Hippocampal formation (tissue), 2 donors: ENCODE measurements at places on chromosomes 13 and 19.

- DNase-seq, result no peak
Measured at GRCh38 chr19:2727640-2727944, 6.4 kb upstream of the DIRAS1 start.

DNA sequence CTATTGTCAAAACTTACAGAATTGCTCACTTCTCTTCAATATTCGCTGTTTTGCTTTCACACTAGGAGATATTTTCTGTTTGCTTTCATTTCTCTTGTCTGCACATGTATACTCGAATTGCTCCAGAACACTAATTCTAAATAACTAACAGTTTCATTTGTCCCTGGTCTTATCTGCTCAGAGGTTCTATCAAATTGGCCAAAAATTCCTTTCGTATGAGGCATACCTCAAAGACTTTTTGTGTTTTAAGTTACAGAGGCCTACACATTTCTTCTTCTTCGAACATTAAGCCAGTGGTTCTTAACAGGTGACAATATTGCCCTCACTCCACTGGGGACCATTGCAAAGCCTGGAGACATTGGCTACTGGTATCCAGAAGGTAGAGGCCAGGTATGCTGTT lies 1314.6 kb downstream of the EFNB2 start:
- no peak for DNase-seq

- DNase-seq, result no peak
Measured at GRCh38 chr13:40181203-40181845, 485.1 kb downstream of the FOXO1 start.

DNA sequence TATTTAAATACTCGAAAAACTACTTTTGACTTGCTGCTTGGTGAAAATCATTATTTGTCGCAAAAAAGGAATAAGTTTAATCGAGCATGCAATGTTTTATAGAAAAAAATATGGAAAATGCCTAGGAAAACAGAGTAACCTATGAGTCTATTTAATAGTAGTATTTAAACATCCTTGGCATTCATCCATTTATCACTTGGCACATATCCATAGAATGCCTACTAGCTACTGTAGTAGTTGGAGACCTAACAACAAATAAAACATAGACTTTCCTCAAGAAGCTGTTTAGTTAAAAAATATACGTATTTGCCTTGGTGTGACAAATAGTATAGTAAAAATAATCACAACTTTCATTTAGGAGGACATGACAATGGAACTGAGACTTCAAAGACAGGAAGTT lies 302.1 kb downstream of the DIAPH3 start:
- no peak for DNase-seq

DNA sequence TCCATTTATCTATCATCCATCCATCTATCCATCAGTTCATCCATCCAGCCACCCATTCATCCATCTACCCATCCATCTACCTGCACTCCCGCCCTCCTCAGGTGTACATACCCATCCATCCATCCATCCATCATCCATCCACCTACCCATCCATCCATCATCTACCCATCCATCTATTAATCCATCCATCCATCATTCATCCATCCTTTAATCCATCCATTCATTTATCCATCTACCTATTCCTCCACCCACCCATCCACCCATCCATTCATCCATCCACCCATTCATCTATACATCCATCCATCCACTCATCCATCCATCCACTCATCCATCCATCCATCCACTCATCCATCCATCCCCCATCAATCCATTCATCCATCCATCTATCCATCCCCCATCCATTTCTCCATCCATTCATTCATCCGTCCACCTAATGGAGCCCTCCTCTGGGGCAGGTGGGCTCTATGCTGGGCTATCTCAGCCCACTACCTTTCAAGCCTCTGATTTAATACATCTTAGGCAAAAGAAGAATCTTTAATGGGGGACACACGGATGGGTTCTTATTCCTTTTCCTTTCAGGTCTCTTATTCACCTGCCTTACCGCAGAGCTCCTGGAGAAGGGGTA lies 178.9 kb downstream of the URI1 start:
- no peak for DNase-seq

GRCh38 chr19:35054626-35055025 lies 13.1 kb downstream of the HPN start:
- DNase-seq, result no peak
